ENCODE measurements at places on chromosomes 4 and X.
A peak's percentile ranks its signal among the peaks of the same experiment; 100 is the strongest.

GRCh38 chr4:123835831-123836590, 439.4 kb downstream of the SPRY1 start:
- DNase-seq, result no peak
- H3K27ac ChIP-seq, result no peak overlapping the region
- no peaks in the 10 kb centered on the region for H3K36me3 ChIP-seq

DNA sequence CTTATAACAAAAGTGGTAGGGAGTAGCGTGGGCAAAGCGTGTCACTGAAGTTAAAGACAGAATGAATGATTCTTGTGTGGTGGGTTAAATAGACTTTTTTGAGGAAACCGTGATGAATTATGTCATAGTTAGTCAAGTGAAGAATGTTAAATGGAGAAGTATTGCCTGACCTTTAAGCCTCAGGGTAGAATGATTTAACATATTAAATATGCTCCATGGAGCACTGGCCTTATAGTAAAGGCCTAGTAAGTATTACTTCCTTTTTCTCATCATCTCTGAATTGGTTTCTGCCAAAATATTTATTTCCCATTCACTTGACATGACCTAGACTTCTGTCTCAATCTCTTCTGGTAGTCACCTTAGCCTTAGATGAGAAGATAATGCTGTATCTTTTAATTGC, 23.7 kb downstream of the MAGEB1 start:
- no peaks in the 10 kb centered on the region for H3K4me1 ChIP-seq
- H3K27me3 ChIP-seq, result peaks cover 2% of the 10 kb centered on the region
- no peak overlapping the region for H3K27ac ChIP-seq

GRCh38 chrX:56813318-56813837, 84.3 kb downstream of the NBDY start:
- peaks cover 15% of the 10 kb centered on the region for H3K36me3 ChIP-seq
- peak overlapping the region; percentile 93 for H3K4me3 ChIP-seq
- peak; percentile 70 for DNase-seq
- H3K4me1 ChIP-seq, result peaks cover 39% of the 10 kb centered on the region
- H3K27ac ChIP-seq, result peak overlapping the region; percentile 97
- no peaks in the 10 kb centered on the region for H3K27me3 ChIP-seq

- peak overlapping the region; percentile 31 for H3K27ac ChIP-seq
- H3K27me3 ChIP-seq, result no peaks in the 10 kb centered on the region
- peak overlapping the region; percentile 9 for H3K4me3 ChIP-seq
- peaks cover 6% of the 10 kb centered on the region for H3K4me1 ChIP-seq
- no peaks in the 10 kb centered on the region for H3K36me3 ChIP-seq
These were observed 4.6 kb downstream of the PNMA5 start for GRCh38 chrX:152989292-152989658.

DNA sequence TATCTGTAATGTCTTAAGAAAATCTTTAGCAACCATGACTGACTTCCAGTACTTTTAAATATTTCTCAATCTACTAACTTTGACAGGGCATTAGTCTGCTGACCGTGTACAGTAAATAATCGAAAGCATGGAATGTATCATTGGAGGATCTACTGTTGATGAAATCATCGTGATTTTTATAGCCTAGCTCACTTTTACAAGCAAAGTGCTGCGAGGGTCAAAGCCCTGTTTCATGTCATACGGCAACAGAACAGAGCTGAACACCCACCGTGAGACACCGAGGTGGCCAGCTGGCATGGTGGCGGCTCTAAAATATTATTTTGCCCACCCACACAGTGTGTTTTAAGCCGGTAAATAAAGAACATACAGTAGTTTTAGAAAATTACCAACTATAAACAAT, 679.3 kb downstream of the FAT4 start:
- no peak overlapping the region for H3K27ac ChIP-seq
- no peak for DNase-seq
- no peak overlapping the region for H3K4me3 ChIP-seq

DNA sequence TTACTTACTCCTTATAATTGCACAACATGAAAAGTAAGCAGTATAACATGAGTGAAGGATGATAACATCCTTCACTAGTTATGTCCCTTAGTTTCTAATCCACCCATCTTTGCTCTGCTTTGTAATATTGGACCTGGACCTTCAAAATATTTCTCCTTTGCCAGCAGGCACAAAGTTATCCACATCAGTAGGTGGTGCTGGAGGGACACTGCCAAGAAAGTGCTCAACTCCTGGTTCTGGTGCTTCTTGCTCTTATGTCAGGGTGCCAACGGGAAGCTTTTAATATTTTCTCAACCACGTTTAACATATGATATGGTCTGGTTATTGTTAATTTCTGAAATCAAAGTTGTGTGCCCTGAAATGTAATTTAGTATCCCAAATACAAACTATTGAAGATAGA, 49.1 kb downstream of the TMEM165 start:
- no peak overlapping the region for H3K27ac ChIP-seq
- H3K4me3 ChIP-seq, result no peak overlapping the region

- no peak overlapping the region for H3K27ac ChIP-seq
- H3K27me3 ChIP-seq, result no peaks in the 10 kb centered on the region
- H3K4me1 ChIP-seq, result no peaks in the 10 kb centered on the region
- DNase-seq, result no peak
- no peaks in the 10 kb centered on the region for H3K36me3 ChIP-seq
- H3K4me3 ChIP-seq, result no peak overlapping the region
These were observed 430.8 kb downstream of the PCDH11X start for GRCh38 chrX:92209936-92210335.

DNA sequence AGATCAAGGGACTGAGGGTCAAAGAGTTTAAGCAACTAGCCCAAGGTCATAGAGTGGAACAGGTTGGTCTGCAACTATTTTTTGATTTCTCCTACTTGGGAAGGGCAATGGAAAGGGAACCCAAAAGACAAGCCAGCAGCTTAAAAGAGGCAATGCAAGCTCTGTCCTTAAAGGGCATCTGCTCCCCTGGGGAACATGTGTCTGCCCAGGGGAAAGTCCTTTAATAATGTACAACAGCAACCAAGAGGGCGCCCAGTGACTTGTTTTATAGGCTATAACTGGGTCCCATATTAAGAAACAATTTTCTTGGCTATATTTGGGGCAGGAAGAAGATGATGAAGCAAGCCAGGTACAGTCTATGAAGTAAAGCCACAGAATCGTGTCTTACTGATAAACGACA, 54.7 kb upstream of the RBM47 start:
- DNase-seq, result no peak
- no peak overlapping the region for H3K27ac ChIP-seq
- H3K4me3 ChIP-seq, result no peak overlapping the region
- H3K4me1 ChIP-seq, result peaks cover 32% of the 10 kb centered on the region
- peaks cover 2% of the 10 kb centered on the region for H3K36me3 ChIP-seq
- H3K27me3 ChIP-seq, result no peaks in the 10 kb centered on the region

GRCh38 chr4:7575426-7575825, 140.7 kb upstream of the PSAPL1 start:
- H3K4me1 ChIP-seq, result no peaks in the 10 kb centered on the region
- H3K27ac ChIP-seq, result no peak overlapping the region
- H3K4me3 ChIP-seq, result no peak overlapping the region

DNA sequence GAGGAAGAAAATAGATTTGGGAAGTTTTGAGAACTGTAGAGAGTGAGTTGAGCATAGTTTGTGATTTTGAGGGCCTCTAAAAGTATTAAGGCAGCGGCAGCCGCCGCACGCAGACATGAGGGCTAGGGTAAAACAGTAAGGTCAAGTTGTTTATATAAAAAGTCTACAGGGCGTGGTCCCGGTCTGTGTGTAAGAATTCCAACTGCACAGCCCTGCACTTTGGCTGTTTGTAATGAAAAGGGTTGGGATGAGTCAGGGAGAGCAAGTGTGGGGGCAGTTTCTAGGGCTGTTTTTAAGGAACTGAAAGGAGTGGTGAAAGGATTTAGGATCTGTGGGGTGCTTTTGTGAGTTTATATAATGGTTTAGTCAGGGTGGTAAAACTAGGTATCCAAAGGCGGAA, 55.0 kb downstream of the BEX3 start:
- no peaks in the 10 kb centered on the region for H3K36me3 ChIP-seq
- no peaks in the 10 kb centered on the region for H3K4me1 ChIP-seq
- H3K27ac ChIP-seq, result no peak overlapping the region
- H3K27me3 ChIP-seq, result no peaks in the 10 kb centered on the region

- H3K27me3 ChIP-seq, result no peaks in the 10 kb centered on the region
- no peaks in the 10 kb centered on the region for H3K4me1 ChIP-seq
- no peak overlapping the region for H3K4me3 ChIP-seq
- no peaks in the 10 kb centered on the region for H3K36me3 ChIP-seq
- no peak for DNase-seq
These were observed 21.8 kb upstream of the TLL1 start for GRCh38 chr4:165851256-165851655.

GRCh38 chr4:82352825-82353366, 20.9 kb downstream of the HNRNPD start:
- no peaks in the 10 kb centered on the region for H3K27me3 ChIP-seq
- no peak for DNase-seq
- no peak overlapping the region for H3K4me3 ChIP-seq
- peaks cover 40% of the 10 kb centered on the region for H3K4me1 ChIP-seq
- peak overlapping the region; percentile 9 for H3K27ac ChIP-seq

DNA sequence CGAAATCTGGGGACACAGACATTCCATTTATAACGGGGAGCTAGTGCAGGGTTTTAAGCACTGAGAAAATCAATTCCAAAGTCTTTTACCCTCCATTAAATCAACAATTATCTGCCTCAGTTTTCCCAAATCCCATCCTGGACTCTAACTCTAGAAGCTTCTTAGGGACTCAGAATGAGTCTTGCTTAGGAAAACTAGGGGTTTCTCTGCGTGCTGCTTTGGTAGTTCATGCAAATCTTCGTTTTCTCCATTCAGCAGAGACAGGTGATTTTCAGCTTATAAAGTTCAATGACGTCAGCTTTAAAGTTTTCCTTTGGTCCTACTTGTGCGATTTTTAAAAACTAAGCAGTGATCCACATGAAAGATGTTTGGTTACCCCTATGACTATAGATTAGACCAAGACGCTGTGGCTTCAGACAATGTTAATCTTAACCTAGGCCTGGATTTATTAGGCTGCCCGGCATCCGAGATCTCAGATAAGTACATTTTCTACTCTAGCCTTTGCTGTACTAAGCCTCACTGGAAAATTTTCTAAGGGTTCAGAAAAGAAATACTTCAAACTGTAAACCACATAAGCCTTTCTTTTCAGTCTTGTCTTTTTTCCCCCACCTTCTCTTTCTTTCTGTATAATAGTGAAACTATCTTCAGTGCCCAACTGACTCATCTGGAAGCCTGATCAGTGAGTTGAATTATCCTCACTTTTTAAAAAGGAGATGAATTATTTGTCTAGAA, 121.4 kb upstream of the GATB start:
- no peaks in the 10 kb centered on the region for H3K27me3 ChIP-seq
- H3K36me3 ChIP-seq, result no peaks in the 10 kb centered on the region
- peaks cover 7% of the 10 kb centered on the region for H3K4me1 ChIP-seq
- no peak overlapping the region for H3K4me3 ChIP-seq
- no peak overlapping the region for H3K27ac ChIP-seq

DNA sequence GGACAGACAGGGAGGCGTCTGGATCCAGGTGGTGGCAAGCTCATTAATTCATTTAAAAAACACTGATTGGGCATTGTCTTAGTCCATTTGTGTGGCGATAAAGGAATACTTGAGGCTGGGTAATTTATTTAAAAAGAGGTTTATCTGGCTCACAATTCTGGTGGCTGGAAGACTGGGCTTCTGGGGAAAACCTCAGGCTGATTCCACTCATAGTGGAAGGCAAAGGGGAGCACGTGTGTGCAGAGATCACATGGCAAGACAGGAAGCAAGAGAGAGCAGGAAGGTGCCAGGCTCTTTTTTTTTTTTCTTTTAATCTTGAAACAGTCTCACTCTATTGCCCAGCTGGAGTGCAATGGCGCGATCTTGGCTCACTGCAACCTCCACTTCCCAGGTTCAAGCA, 100.2 kb upstream of the METTL14 start:
- peaks cover 15% of the 10 kb centered on the region for H3K27me3 ChIP-seq
- H3K27ac ChIP-seq, result no peak overlapping the region

DNA sequence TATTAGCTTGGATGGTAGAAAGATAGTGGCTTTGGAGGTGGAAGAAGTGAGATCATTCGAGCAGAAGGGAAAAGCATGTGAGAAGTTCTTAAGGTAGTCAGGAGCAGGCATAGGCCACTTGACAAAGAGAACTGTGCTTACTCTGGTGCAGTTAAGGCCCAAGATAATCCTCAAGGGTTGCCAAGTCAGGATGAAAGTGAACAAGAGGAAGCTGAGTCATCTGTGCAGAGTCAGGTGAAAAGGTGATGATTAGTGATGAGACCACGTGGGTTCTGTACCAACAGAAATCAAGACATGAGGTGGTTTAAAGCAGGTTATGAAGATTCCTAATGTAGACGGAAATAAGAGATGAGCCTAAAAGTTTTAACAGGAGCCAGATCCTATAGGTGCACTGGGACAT, 369.8 kb downstream of the DTHD1 start:
- H3K27me3 ChIP-seq, result no peaks in the 10 kb centered on the region
- H3K27ac ChIP-seq, result no peak overlapping the region
- H3K4me1 ChIP-seq, result peaks cover 11% of the 10 kb centered on the region
- peak; percentile 6 for DNase-seq
- H3K36me3 ChIP-seq, result no peaks in the 10 kb centered on the region
- no peak overlapping the region for H3K4me3 ChIP-seq

- H3K4me3 ChIP-seq, result no peak overlapping the region
- H3K27ac ChIP-seq, result no peak overlapping the region
These were observed 68.1 kb downstream of the DIAPH2 start for GRCh38 chrX:96752781-96753180.

Measured in T-helper 2 cell treated with Interferon-gamma antibody and Interleukin-4, amounts not matched to agents 5 μg/mL and 100 μg/mL, for 36 hours (primary cell).